Ovary (tissue), 10 donors: ENCODE measurements at places on chromosomes 13 and 19. TPM values are rescaled to one million over a fixed set of nuclear protein-coding genes. Genes with fewer than 3 reads are reported as not detected.

DNA sequence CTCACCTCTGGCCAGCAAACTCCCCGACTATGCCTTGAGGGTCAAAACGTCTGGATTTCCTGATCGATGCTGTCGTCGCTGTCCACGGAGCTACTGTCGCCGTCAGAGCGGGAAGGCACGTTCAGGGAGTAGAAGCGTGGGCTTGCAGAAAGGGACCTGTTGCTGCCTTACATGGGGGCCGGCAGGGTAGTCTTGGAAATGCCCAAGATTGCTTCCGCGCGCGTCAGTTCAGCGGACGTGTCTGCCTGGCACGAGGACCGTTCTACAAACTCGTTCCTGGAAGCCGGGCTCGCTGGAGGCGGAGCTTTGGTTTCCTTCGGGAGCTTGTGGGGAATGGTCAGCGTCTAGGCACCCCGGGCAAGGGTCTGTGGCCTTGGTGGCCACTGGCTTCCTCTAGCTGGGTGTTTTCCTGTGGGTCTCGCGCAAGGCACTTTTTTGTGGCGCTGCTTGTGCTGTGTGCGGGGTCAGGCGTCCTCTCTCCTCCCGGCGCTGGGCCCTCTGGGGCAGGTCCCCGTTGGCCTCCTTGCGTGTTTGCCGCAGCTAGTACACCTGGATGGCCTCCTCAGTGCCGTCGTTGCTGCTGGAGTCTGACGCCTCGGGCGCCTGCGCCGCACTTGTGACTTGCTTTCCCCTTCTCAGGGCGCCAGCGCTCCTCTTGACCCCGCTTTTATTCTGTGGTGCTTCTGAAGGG lies 15.4 kb downstream of the RB1 start:
- no peaks in the 10 kb centered on the region for H3K36me3 ChIP-seq
- no peak overlapping the region for H3K4me3 ChIP-seq
- H3K27me3 ChIP-seq, result no peaks in the 10 kb centered on the region
- no peaks in the 10 kb centered on the region for H3K4me1 ChIP-seq
- no peak overlapping the region for H3K27ac ChIP-seq
- DNase-seq, result peak; percentile 36

DNA sequence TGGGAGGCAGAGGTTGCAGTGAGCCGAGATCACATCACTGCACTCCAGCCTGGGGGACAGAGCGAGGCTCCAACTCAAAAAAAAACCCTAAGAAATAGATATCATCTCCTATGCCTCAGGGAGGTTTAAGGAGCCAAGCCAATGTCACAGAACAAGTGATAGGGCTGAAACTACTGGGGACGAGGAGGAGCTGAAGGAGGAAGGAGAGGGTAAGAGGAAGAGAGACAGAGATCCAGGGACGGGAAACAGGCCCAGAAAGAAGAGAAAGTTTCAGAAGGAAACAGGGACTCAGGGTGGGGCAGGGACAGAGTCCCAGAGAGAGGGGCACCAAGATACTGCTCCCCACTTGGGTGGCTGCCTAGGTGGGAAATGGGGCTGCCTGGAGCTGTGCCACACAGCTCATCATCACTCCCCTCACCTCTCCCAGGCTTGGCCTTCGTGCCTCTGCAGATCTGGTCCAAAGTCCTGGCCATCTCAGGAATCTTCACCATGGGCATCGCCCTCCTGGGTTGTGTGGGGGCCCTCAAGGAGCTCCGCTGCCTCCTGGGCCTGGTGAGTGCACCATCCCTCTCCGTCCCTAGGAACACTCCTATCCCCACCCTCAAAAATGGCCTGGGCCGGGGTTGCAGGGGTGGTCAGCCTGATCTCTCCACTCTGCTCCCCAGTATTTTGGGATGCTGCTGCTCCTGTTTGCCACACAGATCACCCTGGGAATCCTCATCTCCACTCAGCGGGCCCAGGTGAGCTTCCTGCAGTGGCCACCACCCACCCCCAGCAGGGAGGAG lies 1.5 kb downstream of the CD37 start:
- peaks cover 8% of the 10 kb centered on the region for H3K4me1 ChIP-seq
- no peaks in the 10 kb centered on the region for H3K27me3 ChIP-seq
- H3K4me3 ChIP-seq, result no peak overlapping the region
- H3K27ac ChIP-seq, result no peak overlapping the region
- no peaks in the 10 kb centered on the region for H3K36me3 ChIP-seq

Gene INAFM1
- 15.2 TPM for polyA plus RNA-seq

Gene PDE4A
- polyA plus RNA-seq, result 2.1 TPM
